ENCODE measurements at places on chromosomes 2 and 18.

DNA sequence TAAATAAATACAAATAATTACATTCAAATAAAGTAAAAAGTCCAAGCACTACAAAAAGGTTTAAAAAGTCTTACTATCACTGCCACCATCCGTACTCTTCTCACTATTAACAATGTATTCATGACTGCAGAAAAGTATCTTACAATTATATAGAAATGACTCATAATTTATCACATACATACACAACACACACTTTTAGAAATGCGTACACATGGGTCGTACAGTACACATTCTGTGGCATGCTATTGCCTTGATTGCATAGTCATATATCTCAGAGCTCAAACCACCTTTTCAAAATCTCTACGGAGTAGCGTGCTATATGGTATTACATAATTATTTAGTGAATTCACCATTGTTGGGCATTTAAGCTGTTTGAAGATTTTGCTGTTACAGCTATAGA lies 41.6 kb upstream of the ANXA4 start:
- DNase-seq, result no peak

- no peak for DNase-seq
Observed at GRCh38 chr2:200077210-200077650, 121.8 kb downstream of the MAIP1 start.

DNA sequence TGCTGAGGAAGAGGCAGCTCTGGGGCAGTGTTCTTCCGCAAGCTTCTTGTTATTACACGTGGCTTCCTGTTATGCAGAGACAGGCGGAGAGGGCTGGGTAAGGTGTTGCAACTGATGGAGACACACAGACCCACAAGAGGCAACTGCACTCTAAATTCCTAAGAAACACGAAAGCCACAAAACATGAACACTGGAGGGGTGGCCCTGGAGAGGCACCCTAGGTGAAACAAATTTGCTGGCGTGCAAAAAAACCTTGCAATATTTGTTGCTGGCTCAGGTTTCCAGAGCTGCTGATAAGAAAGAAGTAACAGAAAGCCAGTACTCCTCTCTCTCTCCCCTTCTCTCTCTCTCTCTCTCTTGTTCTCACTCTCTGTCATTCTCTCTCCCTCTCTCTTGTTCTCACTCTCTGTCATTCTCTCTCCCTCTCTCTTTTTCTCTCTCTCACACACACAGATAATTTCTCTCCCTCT lies 31.8 kb downstream of the ARHGAP25 start:
- DNase-seq, result peak; percentile 55

DNA sequence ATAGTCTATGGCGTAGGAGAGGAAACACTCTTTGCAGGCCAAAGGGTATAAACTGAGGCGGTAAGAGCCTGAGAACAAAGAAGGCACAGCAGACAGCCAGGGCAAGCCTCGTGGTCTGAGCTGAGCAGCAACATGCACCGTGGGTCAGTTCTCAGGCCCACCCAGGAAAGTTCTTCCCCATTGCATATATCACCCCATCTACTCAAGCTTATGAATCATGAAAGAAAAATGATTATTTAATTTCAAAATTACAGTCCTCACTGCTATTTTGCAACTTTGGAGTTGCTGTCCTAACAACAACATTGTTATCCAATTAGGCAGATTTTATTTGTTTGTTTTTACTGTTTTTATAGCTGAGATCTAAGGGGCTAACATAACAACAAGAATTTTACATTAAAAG lies 54.7 kb upstream of the RIOK3 start:
- DNase-seq, result no peak

DNA sequence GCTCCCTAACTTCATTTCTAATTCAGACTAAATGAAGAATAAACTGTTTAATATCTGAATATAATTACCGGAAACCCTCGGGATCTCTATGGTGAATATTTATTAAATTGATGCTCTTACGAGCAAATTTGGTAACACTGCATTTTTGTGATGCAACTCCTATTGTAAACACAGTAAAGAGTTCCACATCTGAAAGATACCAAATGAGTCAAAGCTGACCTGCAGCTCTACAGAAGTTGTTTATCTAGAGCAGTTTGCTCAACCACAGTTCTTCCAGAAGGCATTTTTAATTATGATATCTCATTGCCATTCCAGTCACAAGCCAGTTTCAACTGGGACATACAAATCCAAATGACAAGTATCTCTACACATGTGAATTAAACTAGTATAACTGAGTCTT lies 129.7 kb downstream of the PKP4 start:
- DNase-seq, result no peak

DNA sequence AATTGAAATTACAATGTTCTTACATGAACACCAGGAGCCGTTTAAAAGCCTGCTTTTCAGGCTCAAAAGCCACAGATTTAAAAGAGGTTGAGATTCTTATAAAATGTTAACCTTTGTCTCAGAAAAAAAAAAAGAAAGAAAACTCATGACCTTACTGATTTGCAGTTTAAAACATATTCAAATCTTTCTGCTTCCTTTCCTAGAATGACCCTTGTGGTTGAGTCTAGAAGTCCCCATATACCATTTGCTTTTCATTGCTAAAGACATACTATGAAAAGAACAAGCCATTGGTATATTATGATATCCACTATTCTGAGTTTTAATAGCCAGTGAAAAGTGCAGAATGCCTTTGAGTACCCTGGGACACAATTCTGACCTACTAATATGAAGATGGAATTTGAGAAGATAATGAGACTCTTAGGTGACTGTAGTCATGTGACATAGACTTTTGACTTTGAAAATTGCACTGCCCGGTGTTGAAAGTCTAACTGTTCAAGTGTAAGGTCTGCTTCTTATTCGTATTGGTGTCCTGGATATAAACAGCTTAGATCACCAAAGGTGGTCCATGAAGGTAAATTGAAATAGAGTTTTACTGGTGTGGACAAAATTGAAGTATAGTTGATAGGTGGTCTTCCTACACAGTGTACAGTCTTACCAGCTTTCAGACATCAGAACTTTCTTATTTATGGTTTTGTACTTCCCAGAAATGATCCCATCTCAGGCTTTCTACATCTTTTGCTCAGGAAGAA lies 117.0 kb downstream of the DOCK10 start:
- no peak for DNase-seq

DNA sequence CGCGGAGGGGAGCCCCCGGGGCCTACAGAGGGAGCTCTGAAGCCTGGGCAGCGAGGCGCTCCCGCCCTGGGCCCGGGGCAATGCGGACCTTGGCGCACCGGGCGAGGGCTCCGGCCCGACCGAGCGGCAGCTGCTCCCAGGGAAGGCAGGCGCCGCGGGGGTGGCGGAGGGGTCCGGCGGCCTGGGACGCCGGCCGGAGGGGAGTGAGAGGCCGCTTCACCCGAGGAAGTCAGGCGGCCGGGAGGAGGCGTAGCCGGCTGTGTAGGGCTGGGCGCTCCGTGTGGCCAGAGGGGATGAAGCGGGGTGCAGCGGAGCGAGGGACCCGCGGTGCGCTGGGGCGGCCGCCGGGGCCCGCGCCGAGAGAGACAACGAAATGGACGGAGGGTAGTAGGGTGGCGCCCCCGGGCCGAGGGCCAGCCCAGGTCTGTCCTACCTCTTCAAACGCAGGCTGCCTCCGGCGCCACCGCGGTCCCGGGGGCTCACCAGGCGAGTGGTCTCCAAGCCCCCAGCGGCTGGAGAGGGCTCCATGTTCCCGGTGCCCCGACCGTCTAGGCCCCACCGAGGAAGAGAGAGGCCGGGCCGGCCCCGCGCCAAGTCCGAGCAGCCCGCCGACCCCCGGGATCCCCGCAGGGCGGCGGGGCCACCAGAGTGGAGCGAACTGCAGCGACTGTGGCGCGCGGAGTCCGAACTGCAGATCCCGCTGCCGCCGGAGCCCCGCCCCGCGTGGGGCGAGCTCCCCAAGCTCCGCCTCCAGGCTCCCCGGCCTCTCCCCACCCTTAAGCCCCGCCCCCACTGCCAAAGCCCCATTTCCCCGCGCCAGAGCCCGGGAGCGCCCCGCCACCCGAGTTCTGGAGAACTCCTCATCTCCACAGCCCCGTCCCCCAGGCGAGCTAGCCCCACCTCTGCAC lies at the start of gene SLC30A3:
Gene SLC30A3 (minus strand): TSS at position 669 of the 908 bp plus-strand sequence. CDS start 141 bp downstream, at position 528.
- DNase-seq, result peak; percentile 63

DNA sequence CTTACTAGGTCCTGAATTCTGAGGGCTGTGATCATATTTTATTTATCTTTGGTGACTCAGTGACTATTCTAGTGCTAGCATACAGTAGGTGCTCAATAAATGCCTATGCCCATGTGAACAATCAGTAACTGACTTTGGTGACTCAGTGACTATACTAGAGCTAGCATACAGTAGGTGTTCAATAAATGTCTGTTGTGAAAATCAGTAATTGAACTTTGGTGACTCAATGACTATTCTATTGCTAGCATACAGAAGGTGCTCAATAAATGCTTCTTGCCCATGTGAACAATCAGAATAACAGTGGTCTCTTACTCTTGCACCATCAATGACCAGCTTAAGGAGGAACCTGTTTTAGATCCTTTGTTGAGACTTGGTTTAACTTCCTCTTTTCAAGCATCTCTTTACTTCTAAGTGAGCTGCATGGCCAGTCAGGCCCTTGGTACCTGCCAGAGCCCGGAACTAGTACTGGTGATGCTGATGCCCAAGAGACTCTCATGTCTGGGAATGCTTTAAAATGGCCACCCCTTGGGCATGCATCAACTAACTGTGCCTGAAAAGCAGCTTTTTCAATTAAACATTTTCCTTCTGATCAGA lies 214.9 kb upstream of the SPRED2 start:
- DNase-seq, result no peak

GRCh38 chr18:55256226-55256928 lies 297.1 kb upstream of the CCDC68 start:
- DNase-seq, result no peak

DNA sequence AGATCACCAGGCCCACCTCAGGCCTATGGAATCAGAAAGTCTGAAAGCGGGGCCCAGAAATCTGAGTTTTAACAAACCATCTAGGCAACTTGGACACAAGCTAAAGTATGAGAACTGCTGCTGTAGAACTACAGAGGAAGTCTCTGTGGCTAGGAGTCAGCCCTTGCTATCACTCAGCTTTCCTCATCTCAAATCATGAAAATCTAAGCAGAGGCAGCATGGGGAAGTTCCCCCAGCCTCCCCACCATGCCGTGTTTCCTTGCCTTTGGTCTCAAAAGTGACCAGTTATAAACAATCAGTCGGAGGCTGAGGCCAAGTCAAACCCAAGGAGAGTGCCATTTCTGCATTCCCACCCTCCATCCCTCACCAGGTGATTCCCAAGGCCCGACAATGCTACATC lies 404.7 kb downstream of the BCL11A start:
- no peak for DNase-seq

GRCh38 chr18:70195014-70195614 lies 10.4 kb downstream of the RTTN start:
- DNase-seq, result no peak

DNA sequence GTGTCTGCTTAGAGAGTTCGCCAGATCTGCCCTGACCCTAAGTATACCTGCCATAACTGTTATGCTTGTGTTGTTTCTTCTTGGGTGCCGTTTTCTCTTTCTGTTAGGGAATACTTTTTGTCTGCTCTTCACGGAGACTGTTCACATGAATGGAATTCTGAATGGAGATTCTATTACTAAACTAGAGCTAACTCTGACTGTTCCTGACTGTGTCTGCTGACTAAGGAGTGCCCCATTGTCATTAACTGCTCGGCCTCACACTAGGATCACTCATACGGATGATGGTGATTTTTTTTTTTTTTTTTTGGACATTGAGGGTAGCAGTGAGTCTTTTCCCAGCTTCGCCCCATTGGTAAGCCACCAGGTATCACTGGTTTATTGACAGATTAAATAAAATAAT lies 104.8 kb upstream of the SLC8A1 start:
- no peak for DNase-seq

DNA sequence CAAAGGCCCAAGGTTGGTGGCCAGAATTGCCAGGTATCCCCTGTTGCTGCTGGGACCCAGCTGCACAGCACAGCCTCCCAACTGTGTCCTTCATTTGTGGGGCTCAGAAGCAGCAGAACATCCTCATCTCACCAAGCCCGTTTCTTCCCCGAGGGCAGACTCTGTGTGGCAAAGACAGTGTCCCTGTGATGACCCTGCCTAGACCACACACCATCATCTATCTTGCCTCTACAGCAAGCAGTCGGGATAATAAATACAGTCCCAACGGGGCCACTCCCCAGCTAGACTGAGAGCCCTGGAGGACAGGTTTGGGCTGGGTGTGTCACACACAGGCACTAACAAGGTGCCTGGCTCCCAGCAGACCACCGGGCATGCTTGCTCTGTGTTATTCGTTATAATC lies 93.4 kb downstream of the PTGR3 start:
- no peak for DNase-seq

DNA sequence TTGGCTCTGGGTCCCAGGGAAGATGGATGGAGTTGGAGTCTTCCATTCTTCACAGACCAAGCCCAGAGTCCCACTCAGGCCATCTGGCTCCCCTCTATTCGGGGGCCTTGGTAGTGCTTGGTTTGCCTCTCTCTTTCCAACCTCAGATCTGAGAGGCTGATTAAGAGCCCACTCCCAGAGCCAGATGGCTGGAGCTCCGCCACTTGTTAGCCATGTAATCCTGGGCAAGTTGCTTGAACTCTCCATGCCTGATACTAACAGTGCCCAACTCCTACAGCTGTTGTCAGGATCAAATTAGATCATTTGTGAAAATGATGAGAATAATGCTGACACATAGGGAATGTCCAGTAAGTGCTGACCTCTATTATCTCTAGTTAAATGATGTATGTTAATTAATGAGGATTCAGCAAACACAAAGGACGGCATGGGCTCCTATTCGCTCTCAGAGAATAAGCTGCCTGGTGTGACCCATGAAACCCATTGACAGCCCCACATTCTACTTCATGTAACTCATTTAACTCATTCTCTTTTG lies 46.6 kb upstream of the SLC14A1 start:
- DNase-seq, result no peak

GRCh38 chr18:62479574-62479973 lies 43.3 kb upstream of the ZCCHC2 start:
- DNase-seq, result no peak
